ENCODE measurements at places on chromosomes 13 and 19.
A peak's percentile ranks its signal among the peaks of the same experiment; 100 is the strongest.

GRCh38 chr13:25836574-25837336 is 215.1 kb downstream of the SHISA2 start:
- DNase-seq: no peak

- DNase-seq: no peak
Observed at GRCh38 chr13:27961227-27962085, 7.7 kb downstream of the CDX2 start.

- peak; percentile 22 for DNase-seq
Observed at GRCh38 chr19:1672038-1672768, 19.8 kb upstream of the TCF3 start.

DNA sequence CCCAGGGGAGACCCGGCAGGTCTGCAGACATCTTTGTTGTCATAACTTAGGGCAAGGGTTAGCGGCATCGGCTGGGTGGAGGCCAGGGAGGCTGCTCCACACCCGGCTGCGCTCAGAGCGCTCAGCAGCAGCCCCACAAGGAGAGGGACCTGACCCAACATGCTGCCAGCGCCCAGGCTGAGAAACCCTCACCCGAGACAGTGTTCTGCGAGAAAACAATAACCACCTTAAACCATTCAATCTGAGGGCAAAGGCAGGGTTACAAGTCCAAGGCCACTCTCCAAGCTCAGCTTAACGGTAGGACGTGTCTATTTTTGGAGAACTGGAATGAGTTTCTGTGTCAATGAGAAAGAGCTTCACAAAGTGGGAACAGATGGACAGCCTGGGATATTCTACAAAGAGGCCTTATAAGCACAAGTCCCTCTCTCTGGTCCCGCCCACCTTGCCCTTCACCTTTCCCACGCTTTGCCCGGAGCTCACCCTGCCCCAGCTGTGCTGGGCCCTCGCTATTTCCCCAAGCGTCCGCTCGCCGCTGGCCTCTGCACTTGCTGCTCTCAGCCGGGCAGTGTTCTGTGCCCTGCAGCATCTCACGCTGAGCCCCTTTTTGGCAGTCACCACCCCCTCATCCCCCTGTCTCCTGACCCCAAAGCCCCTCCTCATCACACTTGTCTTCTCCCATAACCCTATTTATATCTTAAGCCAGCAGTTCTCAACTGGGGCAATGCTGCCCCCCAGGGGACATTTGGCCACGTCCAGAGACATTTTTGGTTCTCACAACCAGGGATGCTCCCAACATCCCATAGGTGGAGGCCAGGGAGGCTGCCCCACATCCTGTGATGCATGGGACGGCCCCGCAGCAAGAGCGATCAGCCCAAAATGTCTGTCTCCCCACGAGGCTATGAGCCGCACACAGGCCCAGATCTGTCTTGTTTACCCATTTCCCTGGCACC is 17.6 kb downstream of the PPP1R12C start:
- DNase-seq: no peak

- no peak for DNase-seq
Observed at GRCh38 chr13:20588529-20589110, 21.7 kb downstream of the IFT88 start.

DNA sequence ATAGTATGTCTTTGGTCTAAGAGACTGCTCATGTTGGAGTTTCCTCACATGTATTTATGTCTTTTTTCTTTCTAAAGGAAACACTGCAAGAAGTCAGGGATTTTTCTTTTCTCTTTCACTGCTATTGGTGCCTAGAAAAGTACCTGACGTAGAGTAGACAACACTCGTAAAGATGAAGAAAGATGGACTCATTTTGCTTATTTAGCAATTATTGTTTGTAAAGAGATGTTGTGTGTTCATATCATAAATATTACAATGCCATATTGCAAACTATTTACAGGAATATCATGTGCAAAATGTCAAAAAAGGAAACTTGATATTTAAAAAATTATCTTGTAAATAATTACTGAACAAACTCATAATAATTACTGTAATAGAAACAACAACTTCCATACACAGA is 2711.5 kb upstream of the PCDH20 start:
- no peak for DNase-seq

DNA sequence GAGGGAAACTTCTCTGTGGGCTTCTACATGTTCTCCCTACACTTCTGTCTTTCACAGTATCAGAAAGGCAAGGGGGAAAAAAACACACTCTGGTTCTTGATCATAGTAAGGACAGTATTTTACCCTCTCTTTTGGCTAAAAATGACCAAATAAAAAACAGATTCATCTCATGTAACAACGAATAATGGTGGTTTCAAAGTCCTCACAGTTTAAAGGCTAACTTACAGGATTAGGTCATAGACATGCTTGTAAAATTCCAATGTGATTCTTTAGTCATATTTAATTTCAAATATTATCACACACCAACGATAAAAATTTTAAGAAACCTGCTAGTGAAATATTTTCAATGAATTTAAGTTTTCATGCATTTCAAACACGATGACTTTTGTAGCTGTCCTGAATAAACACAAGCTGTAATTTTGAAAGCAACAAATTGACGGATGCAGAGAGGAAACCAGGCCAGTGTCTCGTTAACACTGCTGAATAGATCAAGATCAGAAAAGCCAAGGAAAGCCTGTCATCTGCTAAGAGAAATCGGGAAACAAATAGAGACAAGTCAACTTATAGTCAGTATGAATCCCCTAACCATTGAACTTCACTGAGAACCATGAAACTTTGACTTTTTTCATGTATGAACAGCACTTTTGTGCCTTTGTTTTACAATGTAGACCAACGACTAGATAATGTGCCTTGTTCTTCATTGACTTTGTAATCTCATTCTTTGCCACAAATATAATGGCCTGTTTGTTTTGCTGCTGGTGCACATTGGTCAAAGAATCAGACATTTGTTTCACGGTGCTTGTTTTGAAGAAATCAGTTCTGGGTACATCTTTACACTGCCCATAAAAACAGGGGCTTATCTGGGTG is 22.0 kb downstream of the MBNL2 start:
- DNase-seq: no peak

DNA sequence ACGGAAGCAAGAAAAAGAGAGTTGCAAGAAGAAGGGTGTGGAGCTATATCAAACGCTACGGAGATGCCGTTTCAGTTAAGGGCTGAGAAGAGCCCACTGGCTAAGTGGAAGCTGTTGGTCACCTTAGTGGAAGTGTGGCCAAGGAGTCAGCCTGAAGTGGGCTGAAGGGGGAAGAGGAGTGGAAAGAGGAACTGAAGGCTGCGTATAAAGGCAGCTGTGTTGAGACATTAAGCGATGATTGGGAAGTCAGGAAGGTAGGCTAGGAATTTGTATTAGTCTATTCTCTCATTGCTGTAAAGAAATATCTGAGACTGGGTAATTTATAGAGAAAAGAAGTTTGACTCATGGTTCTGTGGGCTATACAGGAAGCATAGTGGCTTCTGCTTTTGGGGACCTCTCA is 14.1 kb upstream of the FRY start:
- DNase-seq: no peak

DNA sequence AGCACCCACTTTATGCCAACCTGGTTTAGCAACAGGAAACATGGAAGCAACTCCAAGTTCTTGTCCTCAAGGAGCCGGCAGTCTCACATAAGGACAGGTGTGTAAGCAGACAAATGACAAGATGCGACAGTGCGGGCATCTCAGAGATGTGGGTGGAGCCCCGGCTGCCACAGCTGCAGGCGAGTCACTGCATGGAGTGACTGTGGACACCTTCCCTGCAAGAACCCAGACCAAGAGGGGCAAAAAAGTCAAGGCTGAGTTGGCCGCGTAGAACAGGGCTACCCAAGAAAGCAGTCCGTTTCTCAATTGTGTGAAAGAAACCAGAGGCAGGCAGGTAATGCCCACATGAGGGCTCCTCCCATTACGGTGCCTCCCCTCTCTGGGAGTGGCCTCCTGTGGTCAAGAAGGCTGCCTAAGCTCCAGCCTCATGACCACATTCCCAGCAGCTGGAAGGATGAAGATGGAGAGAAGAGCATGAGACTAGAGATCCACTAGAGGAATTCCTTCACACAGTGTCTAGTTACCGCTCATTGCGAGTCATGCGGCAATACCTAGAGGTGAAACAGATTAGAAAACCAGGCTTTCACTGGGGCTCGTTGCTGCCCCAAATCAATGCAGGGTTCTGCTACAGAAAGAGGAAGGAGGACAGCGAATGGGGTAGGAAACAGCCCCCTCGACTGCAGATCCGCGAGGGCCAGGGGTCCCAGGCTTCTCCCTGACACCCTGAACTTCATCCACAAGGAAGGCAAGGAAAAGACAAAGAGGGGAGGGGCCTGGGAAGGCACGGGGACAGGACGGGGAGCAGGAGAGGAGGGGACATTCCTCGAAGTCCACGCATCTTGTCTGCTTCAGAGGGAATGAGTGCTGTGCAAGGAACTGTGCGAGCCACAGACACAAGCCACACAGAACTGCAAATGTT is 80.2 kb downstream of the SPACA7 start:
- no peak for DNase-seq

DNA sequence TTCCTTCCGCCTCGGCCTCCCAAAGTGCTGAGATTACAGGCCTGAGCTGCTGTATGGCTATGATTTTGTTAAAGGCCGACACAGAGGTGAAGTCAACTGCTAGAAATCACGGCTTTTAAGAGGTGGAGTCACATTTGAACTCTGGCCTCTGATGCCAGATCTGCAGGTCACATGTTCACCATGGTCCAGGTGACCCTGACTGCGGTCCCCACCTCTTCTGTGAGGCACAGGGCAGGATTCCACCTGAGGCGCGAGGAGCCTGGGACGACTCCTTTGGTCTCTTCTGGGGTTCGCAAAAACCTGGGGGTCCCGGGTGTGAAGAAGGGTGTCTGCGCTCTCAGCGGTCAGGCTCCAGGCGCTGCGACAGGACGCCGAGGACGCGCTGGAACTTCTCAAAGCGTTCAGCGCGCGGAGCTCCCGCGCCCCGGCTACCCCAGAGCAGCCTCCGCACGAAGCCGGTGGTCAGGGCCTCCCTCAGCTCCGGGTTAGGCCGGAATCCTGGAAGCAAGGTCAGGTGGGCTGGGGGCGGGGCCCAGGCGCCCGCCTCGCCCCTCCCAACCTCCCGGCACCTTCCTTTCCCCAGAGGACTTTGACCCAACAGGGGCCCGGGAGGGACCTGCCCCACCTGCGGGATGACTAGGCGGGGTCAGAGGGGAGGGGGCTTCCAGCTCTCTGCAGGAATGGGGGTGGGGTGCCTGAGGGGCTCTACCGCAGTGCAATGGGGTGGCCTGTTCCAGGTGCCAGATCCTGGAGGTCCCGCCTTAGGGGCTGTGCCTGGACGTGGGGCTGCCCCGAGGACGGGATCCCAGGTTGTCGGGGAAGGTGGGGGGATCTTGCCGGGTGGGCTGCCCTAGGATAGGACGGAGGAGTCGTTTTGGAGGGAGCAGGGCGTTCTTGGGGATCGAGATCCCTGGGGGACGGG is 13.0 kb downstream of the TRIP10 start:
- no peak for DNase-seq

DNA sequence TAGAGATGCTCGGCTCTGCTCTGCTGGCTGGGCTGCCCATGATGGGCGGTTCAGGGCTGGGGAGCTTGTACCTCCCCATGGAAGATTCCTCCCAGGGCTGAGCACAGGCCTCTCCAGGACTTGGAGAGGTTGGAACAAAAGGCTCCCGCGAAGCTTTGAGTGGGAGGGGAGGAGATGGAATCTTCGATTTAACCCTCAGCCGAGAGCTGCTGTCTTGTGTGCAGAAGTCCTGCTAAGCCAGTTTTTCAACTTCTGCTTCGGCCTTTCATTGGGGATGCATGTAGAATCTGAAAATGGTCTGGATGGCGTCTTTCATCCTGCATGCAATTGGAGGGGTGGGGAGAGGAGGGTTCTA is 163.3 kb downstream of the KDM4B start:
- DNase-seq: no peak

GRCh38 chr13:51262501-51263211 is 40.5 kb downstream of the FAM124A start:
- DNase-seq: no peak

- peak; percentile 67 for DNase-seq
Observed at GRCh38 chr19:38213911-38214625, 10.0 kb downstream of the DPF1 start.

DNA sequence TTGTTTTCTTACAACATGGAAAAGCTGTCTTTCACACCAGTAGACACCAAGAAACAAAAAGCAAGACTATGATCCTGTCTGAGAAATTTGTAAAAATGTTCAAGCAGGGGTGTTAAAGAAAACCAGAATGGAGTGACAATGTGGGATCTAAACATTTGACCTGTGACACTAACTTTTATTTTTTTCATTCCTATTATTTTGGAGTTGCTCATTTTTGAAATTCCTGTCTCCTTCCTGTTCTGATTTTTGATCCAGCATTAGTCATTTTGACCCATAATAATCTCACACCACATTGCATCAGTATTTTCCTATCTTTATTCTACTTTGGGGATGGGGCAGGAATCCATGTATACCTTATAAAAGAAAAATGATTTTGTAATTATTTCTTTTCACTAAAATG is 164.2 kb downstream of the DLEU7 start:
- no peak for DNase-seq

- no peak for DNase-seq
Observed at GRCh38 chr13:22926748-22927400, 253.9 kb upstream of the SGCG start.

DNA sequence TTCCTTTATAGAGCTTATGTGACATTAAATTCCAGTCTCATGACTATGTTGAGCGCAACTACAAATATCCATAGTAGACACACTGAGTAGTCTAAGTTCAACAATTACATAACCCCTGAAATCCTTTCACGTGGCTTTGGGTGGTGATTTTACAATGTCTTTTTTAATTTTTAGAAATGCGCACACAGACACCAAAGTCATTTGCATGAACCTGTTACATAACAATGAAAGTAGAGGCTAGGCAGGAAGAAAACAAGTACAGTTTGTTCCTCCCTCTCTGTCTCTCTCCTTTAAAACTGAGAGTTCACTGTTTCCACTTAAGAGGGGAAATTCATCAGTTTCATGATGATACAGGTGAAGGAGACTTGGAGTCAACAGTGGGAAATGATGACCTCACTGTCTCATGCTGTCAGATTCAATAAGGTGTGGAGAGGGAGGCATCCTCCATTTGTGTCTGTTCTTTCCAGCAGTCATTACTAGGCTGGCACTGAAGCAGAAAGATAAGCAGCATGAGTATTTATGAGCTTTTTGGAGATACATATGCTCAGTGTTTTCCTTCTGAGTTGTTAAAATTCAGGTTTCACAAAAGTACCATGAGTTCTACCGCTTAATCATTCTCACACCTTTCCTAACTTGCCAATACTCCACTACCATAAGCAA is 201.8 kb downstream of the LHFPL6 start:
- no peak for DNase-seq

- DNase-seq: no peak
Observed at GRCh38 chr13:66128201-66128600, 1101.9 kb downstream of the PCDH9 start.

DNA sequence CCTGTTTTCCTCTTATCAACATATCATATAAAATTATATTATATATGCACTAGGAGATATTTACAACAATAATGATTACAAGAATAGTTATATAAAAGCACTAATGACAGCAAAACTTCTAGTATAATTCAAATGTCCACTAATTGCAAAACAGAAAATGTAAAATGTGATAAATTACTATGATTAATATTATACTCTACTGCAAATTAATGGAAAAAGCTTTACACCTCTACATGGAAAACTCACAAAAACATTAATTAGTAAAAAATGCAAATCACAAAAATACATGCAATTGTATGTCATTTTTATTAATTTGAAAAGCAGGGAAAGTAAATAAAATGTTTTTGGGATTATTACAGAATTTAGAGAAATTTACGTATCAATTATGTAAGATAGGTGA is 681.0 kb upstream of the PCDH20 start:
- DNase-seq: no peak

- no peak for DNase-seq
Observed at GRCh38 chr13:41858780-41859179, 102.1 kb downstream of the VWA8 start.
